Mesendoderm (in vitro differentiated cells): ENCODE measurements at places on chromosomes 12 and 14.

DNA sequence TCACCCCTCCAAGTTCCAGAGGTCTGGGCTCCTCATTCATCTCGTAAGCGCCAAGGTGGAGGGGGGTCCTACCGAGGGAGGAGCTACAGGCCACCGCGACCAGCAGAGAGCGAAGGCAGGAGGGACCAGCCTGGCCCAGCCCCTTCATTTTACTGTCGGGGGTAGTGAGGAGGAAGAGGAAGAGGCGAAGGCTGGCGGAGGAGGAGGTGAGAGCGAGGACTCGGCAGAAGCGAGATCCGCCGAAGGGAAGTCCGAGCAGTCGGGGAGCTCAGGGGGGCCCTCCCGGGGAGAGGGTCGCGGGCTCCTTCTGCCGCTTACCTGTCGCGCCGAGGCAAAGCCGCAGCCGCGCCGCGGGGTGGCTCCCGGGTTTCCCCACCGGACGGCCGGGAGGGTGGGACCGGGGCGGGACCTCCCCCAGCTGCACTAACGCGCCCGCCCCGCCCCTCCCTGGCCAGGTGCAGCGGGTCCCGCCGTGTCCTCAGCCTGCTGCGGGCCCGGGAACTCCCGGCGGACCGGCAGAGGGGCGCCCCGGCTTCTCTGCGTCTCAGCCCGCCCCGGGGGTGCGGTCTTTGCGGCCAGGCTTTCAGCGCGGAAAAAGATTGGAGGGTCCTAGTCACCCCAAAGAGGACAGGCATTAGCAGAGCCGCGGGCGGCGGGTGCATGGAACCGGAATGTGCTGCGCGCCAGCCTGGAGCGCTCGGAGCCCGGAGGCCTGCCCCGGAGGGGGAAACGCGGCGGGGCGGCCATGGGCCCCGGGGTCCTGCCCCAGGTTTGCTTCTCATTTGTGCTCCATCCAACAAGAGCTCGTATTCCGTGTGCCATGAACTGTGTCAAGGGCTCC is at the start of gene GALNT6:
TSS of gene GALNT6 (minus strand) at position 124 of the 841 bp plus-strand sequence. CDS start 11,625 bp downstream, outside the sequence.
- DNase-seq = peak; percentile 76

- DNase-seq = no peak
Measured at GRCh38 chr12:122944605-122945592, 21.4 kb downstream of the ABCB9 start.

DNA sequence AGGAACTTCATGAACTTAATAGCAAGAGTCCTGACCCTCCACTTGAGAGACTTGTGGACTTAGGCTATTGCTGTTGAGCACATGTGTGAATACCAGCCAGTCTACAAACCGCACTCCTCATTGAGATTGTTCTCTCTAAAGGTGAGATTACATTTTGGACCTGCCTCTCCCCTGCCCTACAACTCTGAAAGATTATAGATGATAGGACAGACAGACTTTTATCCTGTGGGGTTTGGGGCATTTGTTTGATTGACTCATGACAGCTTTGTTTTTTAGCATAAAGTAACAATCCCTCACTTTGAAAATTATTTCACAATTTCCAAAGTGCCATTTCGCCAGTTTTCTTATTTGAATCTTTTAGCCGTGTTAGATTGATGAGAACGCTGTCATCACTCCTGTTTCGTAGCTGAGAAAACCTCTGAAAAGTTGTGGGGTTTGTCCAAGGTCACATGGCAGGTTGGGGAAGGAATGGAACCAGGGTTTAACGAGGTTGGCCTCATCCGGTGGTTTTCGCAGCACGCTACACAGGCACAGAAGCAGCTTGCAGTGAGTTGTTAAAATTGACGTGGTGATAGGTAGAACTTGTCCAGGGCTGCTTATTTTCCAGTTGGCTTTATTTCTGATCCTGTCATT is 836 bp downstream of the EVL start:
- no peak for DNase-seq

DNA sequence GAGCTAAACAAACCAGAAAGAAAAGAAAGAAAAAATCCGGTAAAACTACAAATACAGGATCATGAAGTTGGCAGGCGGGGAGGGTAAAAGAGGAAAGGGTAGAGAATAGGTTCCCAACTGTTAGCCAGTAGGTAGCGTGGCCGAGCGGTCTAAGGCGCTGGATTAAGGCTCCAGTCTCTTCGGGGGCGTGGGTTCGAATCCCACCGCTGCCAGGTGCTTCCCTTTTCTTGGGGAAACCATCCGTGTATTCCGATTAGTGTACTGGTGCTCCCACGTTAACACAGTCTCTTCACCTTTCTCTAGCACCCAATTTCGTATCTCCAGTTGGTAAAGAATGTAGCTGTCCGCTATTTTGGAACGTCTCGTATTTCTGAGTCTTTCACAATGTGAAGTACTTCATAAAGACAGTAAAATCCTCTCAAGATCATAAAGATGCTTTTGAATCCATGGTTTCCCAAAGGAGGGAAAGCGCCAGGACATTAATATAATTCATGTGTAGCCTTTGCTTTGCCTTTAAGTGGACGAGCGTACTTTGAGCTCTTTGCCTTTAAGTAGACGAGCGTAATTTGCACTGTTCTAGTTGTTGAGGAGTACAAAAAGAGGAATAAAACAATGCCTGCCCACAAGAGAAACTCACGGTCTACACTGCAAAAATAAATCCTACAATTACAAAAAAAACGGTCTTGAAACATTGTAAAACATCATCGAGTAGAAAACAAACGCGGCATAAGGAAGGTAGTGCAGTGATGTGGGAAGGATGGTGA is 19.0 kb upstream of the RNASE12 start:
- peak; percentile 90 for DNase-seq

DNA sequence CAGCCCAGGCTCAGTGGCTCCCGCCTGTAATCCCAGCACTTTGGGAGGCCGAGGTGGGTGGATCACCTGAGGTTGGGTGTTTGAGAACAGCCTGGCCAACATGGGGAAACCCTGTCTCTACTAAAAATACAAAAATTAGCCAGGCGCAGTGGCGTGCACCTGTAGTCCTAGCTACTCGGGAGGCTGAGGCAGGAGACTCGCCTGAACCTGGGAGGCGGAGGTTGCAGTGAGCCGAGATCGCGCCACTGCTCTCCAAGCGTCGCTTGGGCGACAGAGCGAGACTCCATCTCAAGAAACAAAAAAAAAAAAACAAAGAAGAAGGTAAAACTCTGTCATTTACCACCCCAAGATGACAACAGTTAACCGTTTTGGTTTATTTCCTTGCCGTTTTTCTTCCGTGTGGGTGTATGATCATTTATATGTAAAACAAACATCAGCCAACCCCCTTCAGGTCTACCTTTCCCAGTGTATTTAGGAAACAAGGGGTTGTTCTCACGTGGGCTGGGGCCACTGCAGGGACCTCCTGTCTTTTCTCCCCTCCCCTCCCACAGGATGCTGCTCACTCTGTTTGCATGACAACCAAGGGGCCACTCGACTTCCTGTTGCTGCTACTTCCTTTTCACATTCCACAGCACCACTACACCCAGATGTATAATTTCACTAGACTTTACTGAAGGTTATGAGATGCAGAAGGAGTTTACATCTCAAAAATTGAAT is 13.6 kb downstream of the TTC9 start:
- peak; percentile 85 for DNase-seq

DNA sequence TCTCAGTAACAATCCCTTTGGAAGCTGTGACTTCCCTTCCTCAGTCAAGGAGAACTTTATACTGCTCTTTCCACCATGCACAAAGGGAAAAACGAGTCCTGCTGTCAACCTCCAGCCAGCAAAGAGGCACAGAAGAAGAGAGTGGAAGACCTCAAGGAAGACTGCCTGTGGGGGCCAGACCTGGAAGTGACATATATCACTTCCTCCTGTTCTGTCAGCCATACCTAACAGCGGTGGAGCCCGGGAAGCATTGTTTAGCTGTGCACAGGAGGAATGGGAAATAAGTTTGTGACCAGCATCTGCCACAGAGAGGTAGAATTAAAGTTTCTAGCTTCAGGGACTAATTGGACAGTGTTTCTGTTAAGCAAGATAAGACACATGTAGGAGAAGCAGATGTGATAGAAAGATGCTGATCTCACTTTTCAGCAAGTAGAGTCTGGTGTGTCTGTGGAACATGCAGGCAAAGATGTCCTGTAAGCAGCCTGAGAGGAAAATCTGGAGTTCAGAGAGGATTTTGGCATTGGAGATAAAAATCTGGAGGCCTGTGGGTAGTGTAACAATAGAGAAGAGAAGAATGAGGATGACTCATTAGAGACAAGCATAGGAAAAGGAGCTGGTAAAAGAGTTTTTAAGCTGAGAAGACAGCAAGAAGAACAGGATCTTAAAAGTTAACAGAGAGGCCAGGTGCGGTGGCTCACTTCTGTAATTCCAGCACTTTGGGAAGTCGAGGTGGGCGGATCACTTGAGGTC is 141.6 kb upstream of the CPSF6 start:
- peak; percentile 71 for DNase-seq

GRCh38 chr12:94717108-94717507 is 66.8 kb upstream of the TMCC3 start:
- no peak for DNase-seq

GRCh38 chr12:45174595-45174994 is 41.3 kb upstream of the ANO6 start:
- no peak for DNase-seq

GRCh38 chr12:48940181-48940580 is 14.9 kb upstream of the FKBP11 start:
- no peak for DNase-seq

- DNase-seq = peak; percentile 22
Measured at GRCh38 chr14:104576232-104576969, 3.2 kb upstream of the C14orf180 start.

DNA sequence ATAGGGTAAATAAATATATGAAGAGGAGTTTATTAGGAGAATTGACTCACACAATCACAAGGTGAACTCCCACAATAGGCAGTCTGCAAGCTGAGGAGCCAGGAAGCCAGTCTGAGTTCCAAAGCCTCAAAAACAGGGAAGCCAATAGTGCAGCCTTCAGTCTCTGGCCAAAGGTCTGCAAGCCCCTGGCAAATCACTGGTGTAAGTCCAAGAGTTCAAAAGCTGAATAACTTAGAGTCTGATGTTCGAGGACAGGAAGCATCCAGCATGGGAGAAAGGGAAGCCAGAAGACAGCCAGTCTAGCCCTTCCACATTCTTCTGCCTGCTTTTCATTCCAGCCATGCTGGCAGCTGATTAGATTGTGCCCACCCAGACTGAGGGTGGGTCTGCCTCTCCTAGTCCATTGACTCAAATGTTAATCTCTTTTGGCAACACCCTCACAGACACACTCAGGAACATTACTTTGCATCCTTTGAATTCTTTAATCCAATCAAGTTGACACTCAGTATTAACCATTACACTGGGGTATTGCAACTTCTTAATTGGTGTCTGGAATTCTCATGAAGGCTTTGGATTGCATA is 736.5 kb upstream of the LMO3 start:
- peak; percentile 67 for DNase-seq

DNA sequence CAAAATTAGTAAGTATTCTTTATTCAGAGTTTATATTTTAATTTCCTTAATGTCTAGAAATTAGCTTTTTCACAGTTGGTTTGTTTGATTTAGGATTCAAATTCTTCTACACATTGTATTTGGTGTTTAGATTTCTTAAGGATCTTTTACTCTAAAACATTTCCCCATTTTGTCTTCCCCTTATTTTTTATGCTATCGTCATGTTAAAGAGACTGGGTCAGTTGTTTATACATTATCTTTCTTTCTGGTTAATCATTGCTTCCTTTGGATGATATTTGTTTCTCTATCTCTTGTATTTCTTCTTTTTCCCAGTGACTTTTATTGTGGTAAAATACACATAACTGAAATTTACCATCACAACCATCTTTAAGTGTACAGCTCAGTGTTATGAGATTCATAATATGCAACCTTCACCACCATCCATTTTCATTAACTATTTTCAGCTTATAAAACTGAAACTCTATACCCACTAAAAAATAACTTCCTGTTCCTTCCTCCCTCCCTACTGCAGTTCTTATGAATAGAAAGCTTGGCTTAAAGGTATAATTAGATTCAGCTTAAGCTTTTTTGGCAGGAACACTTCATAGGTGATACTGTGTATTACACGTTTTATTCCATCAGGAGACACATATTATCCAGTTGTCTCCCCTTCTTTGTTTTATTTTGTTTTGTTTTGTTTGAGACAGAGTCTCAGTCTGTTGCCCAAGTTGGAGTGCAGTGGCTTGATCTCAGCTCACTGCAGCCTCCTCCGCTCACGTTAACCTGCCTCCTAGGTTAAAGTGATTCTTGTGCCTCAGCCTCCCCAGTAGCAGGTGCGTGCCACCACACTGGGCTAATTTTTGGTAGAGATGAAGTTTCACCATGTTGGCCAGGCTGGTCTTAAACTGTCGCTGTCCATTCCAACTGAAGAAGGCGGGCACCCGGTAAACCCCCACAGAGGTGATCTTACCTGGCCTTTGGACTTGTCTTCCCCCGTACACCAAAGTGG is 45.0 kb downstream of the NOPCHAP1 start:
- DNase-seq = no peak

DNA sequence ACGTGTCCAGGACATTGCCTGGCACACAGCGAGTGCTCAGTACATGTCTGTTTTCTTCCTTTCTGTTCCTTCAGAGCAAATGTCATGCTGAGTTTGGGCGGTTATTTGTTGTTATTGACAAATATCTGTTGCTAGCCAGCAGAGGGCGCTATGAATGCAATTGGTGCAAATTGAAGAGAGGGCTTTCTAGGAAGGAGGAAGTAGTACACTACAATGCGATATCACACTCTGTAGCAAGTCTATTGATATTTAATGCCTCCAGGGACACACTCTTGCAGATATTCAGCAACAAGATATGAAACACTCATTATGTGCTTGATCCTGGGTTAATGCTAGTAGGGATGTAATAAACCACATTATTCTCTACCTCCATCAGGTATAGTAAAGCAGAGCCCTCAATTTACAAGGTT is 267.3 kb upstream of the SRRM4 start:
- DNase-seq = peak; percentile 71

- DNase-seq = peak; percentile 69
Measured at GRCh38 chr14:93619176-93619793, 169.0 kb downstream of the PRIMA1 start.

DNA sequence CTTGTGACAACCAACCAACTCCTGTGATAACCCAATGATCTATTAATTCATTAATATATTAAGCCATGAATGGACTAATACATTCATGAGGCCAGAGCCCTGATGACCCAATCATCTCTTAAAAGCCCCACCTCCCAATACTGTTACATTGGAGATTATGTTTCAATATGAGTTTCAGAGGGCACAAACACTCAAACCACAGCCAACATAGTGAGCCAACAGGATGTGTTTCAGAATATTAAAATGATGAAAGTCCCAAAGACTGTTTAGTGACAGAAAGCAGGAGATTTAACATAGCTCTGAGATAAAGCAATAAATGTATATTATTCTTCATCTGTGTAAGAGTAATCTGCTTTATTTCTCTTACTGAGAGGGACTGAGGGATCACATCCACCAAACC is 71.7 kb downstream of the PTPRO start:
- no peak for DNase-seq

GRCh38 chr12:5720381-5721005 is 224.6 kb downstream of the ANO2 start:
- no peak for DNase-seq
